HT-29 (cell line): ENCODE measurements at places on chromosomes 16 and 17. TPM values are rescaled to one million over a fixed set of nuclear protein-coding genes. Genes with fewer than 3 reads are reported as not detected.
A peak's percentile ranks its signal among the peaks of the same experiment; 100 is the strongest.

The SDR42E1 gene
- total RNA-seq, result 3.4 and 10.2 TPM in 2 replicates

The TMC8 gene
- total RNA-seq, result 4.1 and 7.2 TPM in 2 replicates

The RNF43 gene
- total RNA-seq, result 113 and 136 TPM in 2 replicates

- no peak for DNase-seq
Observed at GRCh38 chr16:12050361-12050760, 73.8 kb downstream of the SNX29 start.

DNA sequence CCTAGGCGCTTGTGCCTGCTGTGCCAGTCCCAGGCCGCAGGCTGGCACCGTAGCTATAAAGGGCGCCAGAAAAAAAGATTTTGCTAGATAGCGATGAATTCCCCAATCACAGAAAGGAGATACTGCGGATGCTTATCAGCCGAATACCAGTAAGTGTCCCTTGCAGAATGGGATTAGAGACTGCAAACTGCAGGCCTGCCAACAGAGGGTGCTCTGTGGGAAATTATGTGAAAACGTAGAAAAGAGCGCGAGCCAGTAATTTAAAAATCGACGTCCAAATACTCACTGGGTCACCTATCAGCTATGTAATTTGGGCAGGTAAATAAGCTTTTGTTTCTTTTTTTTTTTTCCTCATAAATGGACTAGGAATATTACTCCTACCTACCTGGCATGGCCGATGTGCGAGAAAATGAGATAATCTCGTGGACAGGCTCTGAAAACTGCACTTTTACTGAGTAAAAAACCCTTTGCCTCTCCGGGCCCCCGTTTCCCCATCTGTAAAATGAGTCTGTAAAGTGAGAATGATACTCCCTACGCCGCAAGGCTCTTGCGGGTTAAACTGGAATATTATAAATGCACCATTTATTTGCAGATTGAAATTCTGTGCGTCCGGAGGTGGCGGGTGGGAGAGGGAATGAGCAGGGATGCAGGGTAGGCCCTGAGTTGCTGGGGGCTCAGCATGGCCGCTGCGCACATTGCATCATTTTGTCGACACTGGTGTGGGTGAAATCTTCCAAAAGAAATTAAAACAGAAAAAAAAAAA lies 1.2 kb upstream of the COG1 start:
- peak; percentile 79 for DNase-seq

DNA sequence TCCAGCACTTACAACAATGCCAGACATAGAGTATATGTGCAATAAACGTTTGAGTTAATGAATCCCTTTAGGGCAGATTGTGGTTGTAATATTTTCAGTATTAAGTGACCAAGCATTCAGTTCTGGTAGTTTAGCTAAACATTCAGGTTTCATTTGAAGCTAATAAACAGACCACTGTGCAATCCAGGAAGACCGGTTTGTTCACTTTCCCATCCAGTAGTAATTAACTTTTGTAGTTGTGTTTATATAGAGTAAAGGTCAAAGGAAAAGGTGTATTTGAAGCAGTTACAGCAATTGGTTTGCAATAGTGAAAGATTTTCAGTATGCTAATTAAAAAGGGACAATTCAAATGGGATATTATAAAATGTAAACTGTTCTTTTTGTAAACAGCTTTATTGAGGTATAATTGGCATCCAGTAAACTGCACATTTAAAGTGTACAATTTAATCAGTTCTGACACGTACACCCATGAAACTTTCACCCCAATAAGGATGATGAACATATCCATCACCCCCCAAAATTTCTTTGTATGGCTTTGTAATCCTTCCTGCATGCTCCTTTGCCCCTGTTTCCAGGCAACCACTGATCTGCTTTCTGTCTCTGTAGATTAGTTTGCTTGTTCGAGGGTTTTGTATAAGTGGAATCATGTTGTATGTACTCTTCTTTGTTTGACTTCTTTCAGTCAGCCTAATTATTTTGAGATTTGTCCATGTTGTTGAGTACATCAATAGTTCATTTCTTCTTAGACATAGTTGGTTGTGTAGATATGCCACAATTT lies 26.3 kb downstream of the MRTFB start:
- DNase-seq, result peak; percentile 99

- no peak for DNase-seq
Observed at GRCh38 chr16:27550582-27550920, 607 bp downstream of the KATNIP start.

GRCh38 chr17:32953857-32954256 lies 25.9 kb downstream of the TMEM98 start:
- no peak for DNase-seq
